ENCODE measurements at places on chromosomes 11 and 22. TPM values are rescaled to one million over a fixed set of nuclear protein-coding genes. Genes with fewer than 3 reads are reported as not detected.

The KDM4D gene
- 0.70 TPM for total RNA-seq

The TUB gene
- 0.05 TPM for total RNA-seq

The XPNPEP3 gene
- total RNA-seq: 17.8 TPM

The OR4A16 gene
- not detected for total RNA-seq

The CCDC73 gene
- not detected for total RNA-seq

The LMO1 gene
- total RNA-seq: not detected

The KIAA1671 gene
- 17.5 TPM for total RNA-seq

All from naive thymus-derived CD4-positive, alpha-beta T cell (primary cell).